Ascending aorta (tissue), 2 donors: ENCODE measurements at places on chromosomes 1 and 21.

GRCh38 chr21:44550807-44551206, 498 bp downstream of the KRTAP10-2 start:
- no peak for DNase-seq

GRCh38 chr1:37840711-37841110, 18.7 kb downstream of the MTF1 start:
- no peak for DNase-seq

GRCh38 chr1:6152882-6153281, 27.2 kb downstream of the CHD5 start:
- DNase-seq: no peak

GRCh38 chr21:35861661-35862060, 198.7 kb downstream of the SETD4 start:
- DNase-seq: no peak

- no peak for DNase-seq
Measured at GRCh38 chr1:55402142-55402541, 187.0 kb upstream of the USP24 start.

GRCh38 chr1:212954514-212954913, 4.2 kb downstream of the VASH2 start:
- DNase-seq: no peak

DNA sequence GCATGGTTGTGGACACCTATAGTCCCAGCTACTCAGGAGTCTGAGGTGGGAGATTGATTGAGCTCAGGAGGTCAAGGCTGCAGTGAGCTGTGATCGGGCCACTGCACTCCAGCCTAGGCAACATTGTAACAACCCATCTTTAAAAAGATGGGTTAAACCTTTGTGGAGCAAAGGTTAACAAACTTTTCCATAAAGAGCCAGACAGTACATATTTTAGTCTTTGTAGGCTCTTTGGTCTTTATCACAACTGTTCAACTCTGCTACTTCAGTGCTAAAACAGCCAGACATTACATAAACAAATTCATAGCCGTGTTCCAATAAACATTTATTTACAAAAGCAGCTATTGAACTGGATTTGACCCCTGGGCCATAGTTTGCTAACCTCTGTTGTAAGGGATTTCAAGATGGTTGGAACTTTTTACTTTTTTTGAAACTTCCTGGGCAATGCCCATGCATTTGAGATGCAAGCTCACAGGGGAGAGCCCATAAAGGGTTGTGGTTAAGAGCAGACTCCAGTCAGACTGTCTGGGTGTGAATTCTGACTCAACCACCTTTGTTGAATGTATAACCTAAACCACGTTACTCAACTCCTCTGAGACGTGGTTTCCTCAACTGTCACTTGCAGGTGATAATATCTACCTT, 10.8 kb downstream of the INAVA start:
- DNase-seq: no peak

GRCh38 chr21:30227633-30228404, 11.9 kb upstream of the CLDN8 start:
- DNase-seq: no peak

DNA sequence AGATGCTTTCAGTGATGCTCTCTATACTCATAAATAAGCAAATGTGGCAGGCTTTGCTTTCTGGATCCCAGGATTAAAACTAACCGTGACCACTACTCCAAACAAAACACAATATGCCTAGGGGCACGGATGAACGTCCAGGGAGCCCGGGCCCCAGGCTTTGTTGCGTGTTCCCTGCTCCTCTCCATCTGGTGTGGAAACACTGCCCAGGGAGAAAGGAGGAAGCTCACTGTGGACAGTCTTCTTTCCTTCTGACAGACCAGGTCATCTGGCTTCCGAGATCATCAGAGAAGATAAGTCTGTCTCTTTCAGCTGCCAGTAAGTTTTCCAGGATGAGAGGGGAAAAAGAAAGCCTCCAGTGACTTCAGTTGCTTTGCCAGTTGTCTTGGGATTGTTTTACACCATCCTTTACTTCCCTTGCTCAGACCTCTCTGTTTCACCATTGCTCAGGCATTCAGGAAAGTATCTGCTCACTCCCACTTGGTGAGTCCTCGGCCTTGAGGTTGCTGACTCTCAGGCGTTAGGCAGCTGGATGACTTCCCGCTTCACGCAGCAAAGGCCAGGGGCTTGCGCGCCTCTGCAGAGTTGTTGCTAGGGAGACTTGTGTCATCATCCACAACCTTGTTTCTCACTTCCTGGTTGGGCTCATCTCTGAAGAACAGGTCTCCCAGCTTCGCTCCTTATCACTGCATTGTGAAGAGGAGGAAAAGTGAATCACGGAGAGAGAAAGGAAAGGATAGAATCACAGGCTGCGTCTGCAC, 20.6 kb upstream of the PGD start:
- no peak for DNase-seq

DNA sequence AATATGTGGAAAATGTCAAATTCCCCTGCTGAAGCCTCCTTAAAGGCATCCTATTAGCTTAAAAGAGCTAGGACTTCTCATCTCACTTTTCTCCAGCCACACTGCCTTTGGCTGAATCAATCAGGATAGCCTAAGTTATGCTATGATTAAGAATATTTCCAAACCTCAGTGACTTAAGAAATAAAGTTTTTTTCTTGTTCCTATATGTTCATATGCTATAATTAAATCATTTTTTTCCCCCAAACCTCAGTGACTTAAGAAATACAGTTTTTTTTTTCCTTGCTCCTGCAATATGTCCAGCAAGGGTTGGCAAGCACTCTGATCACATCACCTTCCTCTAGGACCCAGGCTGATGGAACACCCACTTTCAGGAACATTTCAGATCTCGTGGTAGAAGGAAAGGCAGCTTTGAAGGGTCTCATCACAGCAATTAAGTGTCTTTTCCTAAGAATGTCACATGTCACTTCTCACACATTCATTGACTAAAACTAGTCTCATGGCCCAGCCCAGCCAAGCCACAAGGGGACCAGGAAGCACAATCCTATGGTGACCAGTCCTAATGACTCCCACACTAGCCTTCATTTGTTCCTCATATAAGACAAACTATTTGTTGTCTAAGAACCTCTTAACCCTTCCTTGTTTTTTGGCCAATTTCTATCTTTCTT, 6.3 kb upstream of the JUN start:
- no peak for DNase-seq

GRCh38 chr1:66778266-66778665, 22.8 kb downstream of the INSL5 start:
- no peak for DNase-seq

GRCh38 chr21:17989780-17990179, 170.6 kb upstream of the C21orf91 start:
- DNase-seq: no peak

- DNase-seq: peak; percentile 65
Measured at GRCh38 chr1:2229911-2230731, 2.0 kb downstream of the SKI start.

DNA sequence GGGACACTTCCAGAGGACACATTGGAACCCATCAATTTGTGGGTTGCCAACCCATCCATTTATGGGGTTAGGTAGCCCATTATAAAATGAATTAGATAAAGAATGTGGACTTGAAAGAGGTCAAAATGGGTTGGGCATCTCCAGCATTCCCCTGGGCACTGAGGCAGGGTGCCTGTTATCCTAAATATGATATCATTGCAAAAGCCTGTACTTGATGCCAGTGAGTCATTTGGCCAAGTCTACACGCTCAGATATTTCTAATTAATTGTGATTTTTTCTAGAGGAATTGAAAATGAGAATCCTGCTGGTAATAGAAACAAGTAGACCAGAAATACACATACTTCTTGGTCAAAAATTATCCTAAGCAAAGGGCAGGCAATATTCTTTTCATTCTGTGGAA, 21.9 kb upstream of the NBL1 start:
- no peak for DNase-seq

- DNase-seq: no peak
Measured at GRCh38 chr1:89629146-89629545, 3.8 kb upstream of the LRRC8C start.

DNA sequence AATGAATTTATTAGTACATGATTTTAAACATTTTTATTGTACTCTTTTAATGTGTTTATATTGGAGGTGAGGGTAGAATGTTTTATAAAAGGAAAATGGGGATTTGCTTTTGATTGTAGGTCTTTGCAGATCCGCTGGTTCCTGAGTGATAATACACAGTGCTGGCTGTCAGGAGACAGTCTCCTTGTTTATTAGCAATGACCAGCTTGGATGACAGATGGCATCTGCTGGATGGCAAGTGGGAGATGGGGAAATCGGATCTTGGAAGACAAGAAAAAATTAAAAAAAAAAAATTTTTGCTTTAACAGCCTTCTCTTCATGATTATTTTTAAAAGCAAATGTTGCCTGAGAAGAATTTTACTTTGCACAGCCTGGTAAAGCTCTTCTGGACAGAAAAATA, 4.4 kb upstream of the PHTF1 start:
- DNase-seq: no peak

DNA sequence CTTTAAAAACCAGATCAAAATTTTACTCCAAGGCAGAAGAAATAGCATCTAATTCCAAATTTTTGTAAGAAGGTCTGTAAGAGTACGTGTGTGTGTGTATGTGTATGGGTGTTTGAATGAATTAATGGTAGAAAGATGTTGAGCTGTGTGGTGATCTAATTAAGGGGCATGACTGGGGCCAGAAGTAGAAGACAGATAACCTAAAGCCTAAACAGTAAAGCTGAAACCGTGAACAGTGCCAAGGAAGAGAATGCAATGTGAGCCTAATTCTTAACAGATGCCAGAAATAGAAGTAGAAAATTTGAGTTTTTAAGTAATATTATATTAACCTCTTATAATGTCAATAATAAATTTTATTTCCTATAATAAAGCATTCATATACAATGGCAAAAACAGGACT, 38.2 kb downstream of the BRINP3 start:
- no peak for DNase-seq

GRCh38 chr1:231376875-231377549, 38.9 kb downstream of the SPRTN start:
- DNase-seq: no peak

DNA sequence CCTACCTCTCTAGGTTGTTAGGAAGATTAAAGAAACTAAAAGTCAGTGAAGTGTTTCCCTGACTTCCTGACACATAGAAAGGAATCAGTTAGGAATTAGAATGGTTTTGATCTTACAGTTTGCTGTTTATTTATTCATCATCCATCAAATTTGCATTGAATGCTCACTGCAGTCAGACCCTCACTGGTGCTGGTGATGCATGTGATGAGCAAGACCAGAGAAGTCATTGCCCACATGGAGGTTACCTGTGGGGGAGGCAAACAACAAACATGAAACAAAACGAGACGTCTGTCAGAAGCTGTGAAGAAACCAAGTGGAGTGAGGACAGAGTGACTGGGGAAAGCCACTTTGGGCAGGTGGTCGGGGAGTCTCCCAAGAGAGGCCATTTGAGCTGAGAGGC, 6.4 kb downstream of the CTPS1 start:
- no peak for DNase-seq

DNA sequence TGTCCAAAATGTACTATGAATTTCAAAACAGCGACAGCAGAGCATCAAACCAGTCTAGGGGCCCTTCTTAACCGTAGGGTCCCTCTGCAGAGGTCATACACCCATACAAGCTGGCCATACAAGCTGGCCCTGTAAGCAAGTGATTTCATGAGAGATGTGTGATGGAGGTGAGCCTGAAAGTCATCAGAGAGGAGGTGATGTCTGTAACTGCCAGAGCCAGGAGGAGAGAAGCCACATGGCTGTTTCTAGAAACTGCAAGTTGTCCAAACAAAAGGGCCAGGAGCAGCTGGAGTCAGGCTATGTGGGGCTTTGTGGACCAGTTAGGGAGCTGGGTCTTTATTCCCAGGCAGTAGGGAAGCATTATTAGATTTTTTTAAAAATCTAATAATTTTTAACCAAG, 14.8 kb upstream of the SERINC2 start:
- no peak for DNase-seq

- DNase-seq: no peak
Measured at GRCh38 chr1:96840396-96840795, 118.8 kb downstream of the PTBP2 start.

DNA sequence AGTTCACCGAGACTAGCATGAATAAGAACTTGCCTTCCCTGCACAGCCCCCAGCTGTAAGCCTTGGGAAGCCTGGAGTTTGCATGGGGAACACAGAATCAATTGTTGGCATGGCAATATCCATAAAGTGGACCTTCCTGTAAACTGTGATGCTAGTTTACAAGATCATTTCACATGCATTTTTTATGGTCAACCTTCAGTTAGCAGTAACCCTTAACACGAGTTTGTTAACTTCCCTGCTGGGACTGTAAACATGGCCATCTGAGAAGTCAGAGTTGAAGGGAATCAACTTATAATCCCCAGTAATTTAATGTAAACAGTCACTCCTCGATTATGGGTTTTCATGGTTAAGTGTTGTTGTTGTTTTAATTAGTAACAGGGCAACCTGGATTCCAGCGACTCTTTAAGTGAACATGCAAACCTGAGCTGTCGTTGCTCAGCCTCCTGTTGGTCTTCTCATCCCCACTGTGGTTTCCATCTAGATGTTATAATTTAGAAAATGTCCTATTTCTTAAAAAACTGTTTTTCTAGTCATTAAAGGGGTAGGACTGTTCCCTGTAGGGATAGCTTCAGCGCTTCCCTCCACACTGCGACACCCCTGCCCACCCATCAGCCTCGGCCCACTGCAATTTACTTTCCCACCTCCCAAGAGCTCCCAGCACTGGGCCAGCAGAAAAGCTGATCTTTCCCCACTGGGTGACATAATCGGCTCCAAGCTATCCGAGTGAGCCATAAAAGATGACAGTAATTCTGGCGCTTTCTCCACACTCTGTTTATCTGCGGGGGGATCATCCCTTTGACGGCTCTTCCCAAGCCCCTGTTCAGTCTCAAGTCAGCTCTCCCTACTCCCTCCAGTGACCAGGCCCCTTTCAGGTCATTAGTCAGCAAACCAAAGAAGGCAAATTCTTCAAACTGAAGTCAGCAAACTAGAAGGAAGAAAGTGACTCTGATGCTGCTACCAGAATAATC, 107.6 kb upstream of the IPO9 start:
- no peak for DNase-seq

DNA sequence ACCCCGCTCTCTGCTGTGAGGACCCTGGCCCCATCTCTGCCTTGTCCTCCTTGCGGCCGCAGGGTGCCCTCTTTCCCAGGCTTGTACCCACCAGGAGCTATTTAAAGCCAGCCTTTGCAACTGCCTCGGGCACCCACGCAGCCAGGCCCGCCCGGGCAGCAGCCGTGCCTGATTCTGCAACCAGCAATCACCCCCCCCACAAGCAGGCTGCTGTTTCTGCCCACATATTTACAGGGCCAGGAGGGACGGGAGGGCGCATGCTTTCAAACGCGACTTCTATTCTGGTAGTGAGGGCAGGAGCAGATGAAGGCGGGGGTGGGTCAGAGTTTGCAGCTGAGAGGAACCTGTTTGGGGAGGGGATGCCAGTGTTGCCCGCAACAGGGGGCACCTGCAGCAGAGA, 13.6 kb downstream of the GABRD start:
- no peak for DNase-seq

DNA sequence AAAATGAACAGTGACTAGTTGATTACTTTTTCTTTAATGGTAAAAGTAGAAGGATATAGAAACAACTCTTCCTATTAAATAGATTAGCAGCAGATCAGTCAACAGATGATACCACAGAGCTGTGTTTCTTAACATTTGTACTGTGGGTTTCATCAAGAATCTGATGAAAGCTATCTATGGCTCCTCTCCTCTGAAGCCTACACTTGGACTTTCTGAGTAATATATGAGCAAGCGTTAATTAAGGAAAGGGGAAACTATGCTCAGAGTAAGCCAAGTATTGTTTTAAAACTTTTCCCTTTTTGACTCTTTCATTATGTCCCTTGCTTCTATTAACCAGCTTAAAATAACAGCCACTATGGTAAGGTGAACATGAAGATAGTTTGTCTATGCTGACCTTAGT, 10.8 kb downstream of the ARID4B start:
- no peak for DNase-seq
